ENCODE measurements at places on chromosomes 5 and 9.

GRCh38 chr9:69089491-69089890, 53.9 kb downstream of the FXN start:
- DNase-seq: no peak

- no peak for DNase-seq
Measured at GRCh38 chr5:88888848-88889188, 5.8 kb upstream of the MEF2C start.

GRCh38 chr9:3863111-3863528, 337.3 kb upstream of the RFX3 start:
- DNase-seq: no peak

GRCh38 chr5:7464182-7464581, 68.2 kb downstream of the ADCY2 start:
- no peak for DNase-seq

DNA sequence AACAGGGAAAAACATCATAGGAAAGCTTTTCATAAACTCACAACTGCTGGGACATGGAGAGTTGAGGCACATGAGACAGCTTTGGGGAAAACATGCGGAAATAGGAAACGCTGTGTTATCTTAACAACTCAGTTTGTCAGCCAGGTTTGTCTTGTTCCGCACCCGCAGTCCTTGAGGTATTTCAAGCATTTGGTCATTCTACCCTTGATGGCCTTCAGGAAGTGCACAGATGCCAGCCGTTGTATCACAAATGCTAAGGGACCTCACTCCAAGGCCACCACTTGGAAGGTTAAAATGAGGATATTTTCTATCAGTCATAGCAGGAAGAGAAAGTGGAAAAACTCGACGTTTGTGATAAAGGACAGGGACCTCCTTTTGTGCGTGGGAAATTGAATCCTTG, 83.8 kb downstream of the TRIO start:
- no peak for DNase-seq

DNA sequence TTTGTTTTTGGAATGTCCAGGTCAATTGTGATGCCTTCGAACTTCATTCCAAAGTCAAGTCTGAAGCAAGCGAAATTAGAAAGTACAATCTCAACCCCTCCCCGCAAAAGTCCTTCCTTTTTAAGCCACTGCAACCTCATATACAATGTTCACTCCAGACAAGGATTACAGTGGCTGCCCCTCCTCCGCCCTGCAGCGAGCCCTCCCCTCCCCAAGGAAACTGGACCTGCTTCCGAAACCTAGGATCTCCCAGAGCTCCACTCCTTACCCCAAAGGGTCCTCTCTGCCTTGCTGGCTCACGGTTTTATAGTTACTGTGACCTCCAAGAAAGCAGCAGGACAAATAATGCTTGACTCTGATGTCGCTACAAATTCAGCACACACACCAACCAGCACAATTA, 10.4 kb downstream of the LRRC14B start:
- no peak for DNase-seq

GRCh38 chr9:7367726-7368125, 431.9 kb downstream of the DMAC1 start:
- DNase-seq: no peak

DNA sequence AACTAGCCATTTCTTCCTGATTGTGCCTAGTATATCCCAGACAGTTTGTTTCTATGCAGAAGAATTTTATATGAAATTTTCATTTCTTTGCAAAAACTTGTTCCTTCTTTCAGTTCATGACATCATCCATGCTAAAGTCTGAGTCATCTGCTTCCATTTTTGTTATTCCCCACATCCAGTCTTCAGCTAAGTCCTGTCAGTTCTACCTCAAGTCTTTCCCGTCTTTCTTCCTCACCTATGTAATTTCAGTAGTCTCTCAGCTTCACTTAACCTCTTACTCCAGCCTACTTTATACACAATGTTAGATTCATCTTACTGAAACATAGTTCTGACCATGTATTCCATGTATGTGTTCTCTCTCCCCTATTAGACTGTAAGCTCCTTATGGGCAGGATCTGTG, 39.1 kb downstream of the G3BP1 start:
- no peak for DNase-seq

- no peak for DNase-seq
Measured at GRCh38 chr5:73022471-73023169, 66.8 kb downstream of the FCHO2 start.

DNA sequence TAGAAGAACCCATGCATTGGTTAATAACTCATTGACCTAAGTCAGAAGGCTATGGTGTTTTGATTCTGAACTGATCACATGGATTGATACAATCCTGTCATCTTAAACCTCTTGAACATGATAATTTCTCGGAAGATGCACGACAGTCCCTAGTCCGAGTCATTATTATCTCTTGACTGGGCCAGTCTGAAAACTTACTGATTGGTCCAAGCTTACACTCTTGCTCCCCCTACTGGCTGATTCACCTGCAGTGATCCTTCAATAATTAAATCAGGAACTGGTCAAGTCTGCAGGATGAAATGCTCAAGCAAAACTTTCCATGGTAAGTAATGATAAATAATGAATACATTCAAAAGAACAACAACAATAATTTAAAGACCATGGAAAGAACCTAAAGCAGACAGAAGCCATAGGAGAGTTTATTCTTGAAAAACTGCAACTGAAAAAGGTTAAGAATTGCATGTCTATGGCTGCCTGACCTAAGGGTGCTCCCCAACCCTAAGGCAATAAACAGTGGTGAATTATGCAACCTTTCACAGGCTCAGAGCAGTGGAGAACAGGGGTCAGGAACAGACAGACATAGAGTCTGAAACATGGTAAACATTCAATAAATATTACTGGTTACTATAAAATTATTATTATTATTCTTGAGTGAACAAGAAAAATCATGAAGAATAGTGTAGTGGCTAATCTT, 79.3 kb downstream of the BRINP1 start:
- DNase-seq: no peak

DNA sequence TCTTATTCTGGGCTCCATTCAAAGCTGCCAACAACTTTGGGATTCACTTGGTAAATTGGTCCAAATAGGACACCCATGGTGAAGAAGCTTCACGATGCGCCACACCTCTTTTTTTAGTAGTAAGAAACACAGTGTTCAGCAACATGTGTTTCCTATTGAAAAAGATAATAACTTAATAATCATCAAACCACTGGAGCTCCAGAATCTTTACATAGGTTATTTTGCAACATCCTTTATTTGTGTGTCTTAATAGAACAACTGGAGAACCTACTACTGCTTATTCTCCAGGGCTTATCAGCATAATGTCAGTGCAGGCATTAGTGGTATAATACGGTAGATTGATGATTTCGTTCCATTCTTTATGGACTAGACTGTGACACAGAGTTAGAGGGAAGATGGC, 63.3 kb upstream of the DAPK1 start:
- no peak for DNase-seq

GRCh38 chr5:181120306-181120705, 10.7 kb downstream of the OR2V1 start:
- no peak for DNase-seq

GRCh38 chr9:78130004-78130403, 98.4 kb upstream of the GNAQ start:
- no peak for DNase-seq

DNA sequence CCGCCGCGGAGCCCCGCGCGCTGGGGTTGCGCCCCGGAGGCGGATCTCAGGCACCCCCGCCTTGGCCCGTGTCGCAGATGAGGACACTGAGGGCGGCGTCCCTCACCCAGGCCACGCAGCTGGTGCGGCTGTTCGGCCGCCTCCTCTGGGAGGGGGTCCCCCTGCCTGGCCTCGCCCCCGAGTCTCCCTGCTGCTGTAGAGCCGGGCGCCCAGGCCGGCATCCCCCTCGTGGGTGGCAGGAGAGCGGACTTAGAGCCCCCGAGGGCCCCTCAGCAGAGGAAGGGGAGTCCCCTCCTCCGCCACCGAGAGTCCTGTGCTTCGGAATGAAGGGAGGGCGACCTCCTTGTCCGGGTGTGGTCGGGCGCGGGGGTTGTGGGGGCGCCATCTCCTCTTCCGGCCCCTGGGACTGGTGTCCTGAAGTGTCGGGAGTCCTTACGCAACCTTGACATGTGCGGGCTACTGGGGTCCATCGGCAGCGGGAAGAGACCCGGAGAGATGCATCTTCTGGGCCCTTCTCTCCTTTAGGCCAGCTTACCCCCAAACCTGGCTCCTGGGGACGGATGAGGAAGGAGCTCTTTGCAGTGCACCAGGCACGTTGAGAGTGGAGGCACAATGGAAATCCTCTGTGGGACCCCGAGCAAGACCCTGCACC, 11.7 kb upstream of the EXOSC2 start:
- no peak for DNase-seq

- no peak for DNase-seq
Measured at GRCh38 chr5:102229685-102230084, 66.4 kb downstream of the SLCO4C1 start.

DNA sequence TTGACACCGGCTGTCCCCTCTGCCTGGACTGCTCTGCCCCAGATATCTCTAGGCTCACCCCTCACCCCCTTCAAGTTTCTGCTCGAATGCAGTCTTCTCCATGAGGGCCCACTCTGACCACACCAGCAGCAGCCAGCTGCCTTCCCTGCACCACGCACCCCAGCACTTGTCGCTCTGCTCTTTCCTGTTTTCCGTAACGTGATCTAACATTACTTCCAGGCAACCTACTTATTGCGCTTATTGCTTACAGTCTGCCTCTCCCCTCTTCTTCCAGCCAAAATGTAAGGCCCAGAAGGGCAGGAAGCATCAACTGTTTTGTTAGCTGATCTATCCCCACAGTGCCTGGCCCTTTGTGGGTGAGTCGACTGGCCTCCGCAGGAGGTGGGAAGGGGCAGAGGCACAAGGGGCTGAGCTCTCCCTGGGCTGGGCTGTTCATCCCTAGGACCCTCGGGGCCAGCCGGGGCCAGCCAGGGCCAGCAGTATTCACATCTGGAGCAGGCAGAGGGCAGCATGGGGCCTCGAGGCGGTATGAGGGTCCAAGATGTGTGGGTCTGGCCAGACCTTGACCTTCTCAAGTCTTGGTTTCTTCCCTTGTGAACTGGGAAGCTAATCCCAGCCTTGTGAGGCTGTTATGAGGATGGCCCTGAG, 11.6 kb upstream of the DBN1 start:
- no peak for DNase-seq

- DNase-seq: no peak
Measured at GRCh38 chr5:93995126-93995621, 253.8 kb upstream of the POU5F2 start.

DNA sequence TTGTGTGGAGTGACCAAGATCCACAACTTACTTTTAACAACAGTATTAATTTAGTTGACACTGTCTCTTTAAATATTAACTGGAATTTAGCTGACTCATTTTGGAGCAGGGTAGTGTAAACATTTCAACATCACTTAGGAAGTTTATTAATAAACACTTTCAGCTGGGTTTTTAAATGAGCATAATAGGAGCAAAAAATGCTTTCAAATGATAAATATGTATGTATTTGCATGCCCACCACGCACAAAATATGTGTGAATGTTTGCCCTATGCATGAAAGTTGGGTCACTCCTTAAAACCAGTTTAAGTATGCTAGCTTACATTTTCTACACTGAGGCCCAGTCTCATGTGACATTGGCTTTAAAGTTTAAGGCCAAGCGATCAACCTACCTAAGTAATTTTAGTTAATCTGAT, 2.9 kb downstream of the ZFAND5 start:
- no peak for DNase-seq

- DNase-seq: no peak
Measured at GRCh38 chr5:127832067-127832466, 128.9 kb downstream of the CCDC192 start.

DNA sequence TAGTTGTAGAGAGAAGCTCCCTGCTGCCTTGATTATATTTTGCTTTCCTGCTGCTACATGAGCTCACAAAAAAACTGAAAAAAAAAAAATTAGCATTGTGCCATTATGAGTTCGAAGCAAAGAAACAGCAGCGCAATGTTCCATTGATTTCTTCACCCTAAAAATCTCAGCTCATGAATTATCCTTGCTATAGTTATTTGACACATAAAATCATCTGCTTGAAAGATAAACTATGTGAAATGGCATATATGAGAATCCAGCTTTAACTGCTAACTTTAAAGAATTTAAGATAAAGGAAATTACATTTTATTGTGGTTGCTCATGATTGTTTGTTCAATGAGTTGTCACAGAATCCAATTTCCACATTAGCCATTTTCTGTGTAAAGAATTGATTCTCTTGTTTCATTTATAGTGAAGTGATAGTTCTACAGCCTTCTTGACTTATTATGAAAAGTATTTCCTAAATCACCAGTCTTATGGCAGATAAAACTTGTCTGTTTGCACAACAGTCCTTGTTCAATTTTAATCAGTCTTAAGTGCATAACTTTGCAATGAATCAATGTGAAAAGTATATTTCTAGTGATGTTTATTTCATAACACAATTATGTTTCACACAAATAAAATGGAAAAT, 1275.0 kb upstream of the CDH9 start:
- DNase-seq: no peak

DNA sequence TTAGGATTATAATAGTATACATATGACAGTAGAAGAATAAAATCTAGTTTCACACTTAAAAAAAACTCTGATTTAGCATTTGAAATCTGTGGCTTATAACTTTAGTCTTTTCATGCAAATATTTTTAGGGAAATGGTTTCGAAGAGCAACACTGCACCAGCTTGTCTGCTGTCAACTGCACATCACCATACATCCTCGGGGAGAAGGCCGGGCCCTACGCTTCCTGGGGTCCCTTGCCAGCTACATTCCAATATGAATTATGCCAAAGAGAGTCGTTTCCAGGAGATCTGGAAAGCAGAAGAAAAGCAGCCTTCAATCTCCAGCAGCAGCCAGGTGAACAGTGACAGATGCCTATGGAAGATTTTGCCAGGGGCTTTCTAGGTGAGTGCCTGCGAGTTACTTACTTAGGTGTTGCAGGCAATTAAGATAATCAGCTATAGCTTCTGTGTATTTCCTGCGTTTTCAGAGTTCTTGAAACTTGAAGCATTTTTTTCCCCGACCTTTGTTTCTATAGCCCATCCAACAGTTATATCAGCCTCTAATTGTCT, 166.8 kb downstream of the TRPM3 start:
- no peak for DNase-seq

Measured in activated CD4-positive, alpha-beta T cell treated with anti-CD3 and anti-CD28 coated beads, Interleukin-2, amount 50 U/mL, for 24 hours (primary cell).